ENCODE measurements at places on chromosomes 7 and 10.

DNA sequence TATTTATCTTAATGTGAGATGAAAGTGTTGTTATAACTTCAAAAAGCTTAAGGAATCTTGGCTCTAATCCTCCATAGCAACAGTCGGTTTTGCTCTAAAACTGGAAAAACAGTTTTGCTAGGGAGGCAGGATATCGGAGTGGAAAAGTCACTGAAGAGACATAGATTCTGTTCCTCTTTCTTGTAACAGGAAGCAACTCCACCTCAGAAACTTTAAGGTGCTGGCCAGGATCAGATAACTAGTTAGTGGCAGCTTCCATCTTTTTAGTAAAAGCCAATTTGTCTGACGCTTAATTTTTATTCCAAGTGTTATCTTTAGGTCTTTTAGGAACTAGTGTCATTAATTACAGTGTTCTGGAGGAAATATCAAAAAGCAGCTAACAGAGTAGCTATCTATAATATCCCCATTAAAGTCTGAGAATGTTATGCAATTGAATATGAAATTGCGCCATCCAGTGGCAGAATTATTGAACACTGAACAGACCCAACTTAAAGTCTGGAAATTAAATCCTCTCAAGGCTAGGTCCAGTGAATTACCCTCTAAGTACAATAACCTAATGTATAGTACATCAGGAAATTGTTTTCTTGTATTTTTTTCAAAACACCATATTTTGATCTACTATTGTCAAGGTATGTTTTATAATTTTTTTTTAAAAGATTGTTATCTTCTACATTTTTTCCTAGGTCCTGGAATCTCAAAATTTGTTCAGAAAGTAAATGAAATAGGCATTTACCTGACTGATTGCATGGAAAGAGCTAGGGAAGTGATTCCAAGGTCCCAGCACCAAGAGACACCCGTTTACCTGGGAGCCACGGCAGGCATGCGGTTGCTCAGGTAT lies 65.9 kb upstream of the CC2D2B start:
- DNase-seq, result peak; percentile 40

DNA sequence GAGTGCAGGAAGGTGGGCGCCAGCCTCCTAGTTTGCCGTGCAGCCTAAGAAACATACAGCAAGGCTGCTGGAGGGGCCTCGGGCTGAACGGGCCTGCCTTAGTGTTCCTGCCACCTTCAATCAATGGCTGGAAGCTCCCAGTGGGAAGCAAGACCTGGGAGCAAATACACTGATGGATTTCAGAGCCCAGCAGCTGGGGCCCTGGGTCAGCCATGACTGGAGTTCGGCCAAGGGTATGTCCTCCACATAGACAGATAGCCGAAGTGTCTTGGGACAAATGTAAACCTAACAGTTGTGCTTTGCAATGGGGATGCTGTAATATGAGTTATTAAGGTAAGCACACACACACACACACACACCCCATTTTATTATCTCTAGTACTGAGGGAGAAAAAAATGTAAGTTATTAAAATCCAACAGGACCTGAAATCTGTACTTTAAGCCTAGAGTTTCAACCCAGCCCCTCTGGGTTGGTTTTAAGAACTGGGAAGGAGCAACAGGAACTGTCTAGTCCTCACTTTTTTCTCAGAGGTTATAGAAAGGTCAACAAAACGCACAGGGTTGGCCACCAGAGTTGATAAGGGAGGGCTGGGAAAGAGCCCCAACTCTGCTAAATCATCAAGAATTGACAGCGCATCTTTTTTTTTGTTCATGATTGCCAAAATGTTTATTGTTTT lies 50.0 kb upstream of the CELF2 start:
- no peak for DNase-seq

- DNase-seq, result peak; percentile 70
Measured at GRCh38 chr10:6543431-6544005, 36.6 kb downstream of the PRKCQ start.

GRCh38 chr7:11843113-11843765 lies 11.2 kb upstream of the THSD7A start:
- no peak for DNase-seq

DNA sequence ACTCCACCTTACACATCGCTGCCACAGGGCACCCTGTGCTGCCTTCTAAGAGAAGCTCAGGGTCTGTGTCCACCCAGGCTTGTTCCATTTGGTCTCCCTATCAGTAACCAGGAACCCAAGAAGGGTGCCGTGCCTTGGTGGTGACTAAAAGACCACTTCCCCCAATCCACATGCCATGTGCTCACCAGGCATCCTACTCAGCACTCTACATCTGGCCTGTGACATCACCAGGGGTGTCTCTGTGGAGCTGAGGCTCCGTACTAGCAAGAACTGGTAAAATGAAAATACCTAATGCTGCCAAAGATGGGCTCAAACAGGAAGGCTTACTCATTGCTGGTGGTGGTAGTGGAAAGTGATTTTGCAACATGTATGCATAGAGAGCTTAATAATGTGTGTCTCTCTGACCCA lies 19.0 kb upstream of the C10orf71 start:
- DNase-seq, result no peak

GRCh38 chr10:47261121-47261520 lies 38.9 kb upstream of the GDF10 start:
- peak; percentile 58 for DNase-seq

- DNase-seq, result no peak
Measured at GRCh38 chr10:34524369-34525091, 290.6 kb downstream of the PARD3 start.

All from activated CD4-positive, alpha-beta T cell treated with anti-CD3 and anti-CD28 coated beads for 48 hours (primary cell).